ENCODE measurements at places on chromosomes 1 and 21.

DNA sequence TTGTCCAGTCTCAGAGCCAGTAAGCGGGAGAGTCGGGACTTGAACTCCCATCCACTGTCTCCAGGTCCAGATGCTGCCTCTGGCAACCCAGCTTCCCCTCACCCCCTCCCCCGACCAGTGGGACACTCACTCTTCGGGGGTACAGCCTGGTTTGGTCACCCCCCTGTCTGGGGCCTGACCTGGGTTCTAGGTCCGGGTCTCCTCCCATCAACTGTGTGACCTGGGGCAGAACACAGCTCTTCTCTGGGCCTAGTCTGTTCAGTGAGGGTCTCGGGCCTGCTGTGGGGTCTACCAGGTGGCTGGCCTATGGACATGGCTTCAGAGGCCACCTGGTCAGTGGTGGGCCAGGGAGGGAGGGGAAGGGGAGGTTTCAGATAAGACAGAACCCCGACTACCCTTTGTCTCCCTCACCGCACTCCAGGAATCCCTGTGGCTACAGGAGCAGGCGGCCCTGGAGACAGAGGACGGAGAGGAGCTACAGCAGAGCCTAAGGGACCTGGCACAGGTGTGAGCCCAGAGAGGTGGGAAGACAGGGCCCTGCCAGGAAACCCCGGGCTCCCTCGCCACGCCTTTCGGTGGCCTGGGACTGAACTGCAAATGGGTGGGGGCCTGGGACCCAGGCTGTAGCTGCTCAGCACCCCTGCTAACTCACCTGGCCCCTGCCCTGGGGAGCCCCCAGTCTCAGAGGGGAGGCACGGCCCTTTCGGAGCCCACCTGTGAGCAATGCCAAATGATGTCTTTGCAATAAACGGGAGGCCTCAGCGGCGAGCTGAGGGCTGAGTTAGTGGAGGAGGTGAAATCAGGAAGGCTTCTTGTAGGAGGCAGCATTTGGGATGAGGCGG is 4.1 kb upstream of the NBPF3 start:
- no peak for DNase-seq

DNA sequence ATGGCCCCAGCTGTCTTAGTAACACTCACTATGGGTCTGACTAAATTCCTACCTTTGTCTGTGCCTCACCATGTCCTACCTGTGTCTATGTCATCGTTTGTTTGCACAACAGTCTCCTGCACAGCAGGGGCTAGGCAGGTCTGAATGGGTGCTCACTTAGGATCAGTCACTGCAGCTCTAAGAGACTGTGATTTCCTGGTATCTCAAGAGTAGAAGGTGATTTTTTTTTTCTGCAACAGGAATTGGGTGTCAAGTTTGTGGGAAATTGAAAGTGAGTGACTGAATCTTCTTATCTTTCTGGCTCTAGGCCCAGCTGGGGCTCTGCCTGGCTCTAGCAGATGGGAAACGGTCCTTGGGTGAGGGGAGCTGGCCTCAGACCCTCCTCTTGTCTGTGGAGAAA is 46.4 kb upstream of the TRABD2B start:
- no peak for DNase-seq

DNA sequence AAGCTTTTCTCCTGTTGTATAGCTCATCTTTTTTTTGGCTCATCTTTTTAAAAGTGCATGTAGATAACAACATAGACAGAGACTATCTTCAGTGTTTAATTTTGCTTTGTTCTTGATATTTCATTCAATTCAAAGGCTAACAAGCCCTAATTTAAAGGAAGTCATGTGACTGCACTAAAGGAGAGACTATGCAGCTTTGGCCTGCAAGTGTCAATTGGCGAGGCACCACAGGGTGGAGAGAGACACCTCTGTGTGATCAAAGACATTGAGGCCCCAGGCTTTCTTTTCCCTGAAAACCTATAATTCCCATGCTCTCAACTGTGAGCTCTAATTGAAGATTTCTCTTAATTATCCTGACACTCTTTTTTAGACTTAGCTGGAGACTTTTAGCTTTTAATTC is 53.6 kb downstream of the CHODL start:
- no peak for DNase-seq

DNA sequence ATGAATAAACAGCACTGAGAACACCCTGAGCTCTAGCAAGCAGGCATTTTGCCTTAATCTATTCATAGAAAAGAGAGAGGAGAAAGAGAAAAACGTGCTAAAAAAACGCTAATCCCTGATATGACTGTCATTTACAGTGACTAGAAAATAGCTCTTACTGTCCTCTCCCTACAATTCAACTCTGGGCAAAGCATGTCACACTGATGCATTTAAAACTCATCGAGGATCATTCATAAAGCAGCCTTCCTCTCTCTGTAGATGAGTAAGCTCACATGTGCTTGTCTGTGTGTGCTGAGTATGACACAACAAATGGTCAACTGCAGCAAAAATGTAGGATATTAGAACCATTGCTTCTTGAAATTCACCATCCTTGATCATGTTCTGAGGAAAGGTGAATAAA is 109.0 kb downstream of the SGIP1 start:
- DNase-seq = no peak

- DNase-seq = no peak
These were observed 3.0 kb downstream of the KDF1 start for GRCh38 chr1:26957306-26957705.

DNA sequence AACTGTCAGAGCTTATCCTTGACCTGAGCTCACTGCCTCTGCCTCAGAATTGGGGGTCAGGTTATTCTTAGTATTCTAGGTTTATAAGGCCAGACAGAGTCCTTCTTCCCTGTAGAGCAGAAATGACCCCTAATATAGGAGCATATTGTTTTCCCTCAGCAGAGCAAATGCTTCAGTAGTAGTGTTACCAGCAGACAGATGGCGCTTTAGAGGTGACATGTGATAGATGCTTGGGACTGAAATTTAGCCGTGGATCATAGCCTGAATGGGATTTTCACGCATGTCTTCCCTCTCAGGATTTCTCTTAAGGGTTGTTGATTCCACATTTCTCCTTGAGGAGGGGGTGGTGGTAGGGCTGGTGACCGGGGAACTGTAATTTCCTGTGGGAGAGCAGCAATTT is 24.5 kb downstream of the ADARB1 start:
- DNase-seq = no peak

GRCh38 chr1:211474451-211474850 is 17.5 kb downstream of the RD3 start:
- no peak for DNase-seq

GRCh38 chr1:27451343-27451742 is 38.6 kb downstream of the WASF2 start:
- no peak for DNase-seq

DNA sequence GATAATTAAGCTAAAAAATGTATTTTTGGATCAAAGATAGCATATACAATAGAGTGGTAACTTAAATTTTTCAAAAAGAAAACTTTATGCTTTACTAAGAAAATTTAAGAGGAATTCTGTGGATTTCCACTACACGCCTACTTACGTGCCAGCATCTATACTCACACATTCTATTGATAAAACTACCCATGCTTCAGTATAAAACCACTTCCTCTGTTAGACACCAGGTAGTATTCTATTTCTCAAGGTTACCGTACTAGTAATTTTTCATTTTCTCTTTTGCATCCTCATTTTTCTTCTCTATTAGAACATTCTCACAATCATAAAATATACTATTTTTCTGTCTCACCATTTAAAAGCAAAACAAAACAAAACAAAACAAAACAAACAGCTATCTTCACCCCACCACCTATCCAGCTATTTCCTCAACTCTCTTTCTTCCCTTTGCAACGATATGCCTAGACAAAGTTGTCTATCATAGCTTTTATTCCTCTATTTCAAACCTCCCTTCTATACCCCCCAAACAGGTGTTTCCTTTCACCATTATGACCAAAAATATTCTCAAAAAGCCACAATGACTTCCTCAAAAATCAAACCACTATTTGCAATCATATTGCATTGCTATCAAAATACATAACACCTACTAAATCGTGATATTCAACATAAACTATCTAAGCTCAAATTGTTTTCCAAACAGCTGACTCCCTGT is 1652.0 kb downstream of the MRPL39 start:
- no peak for DNase-seq

DNA sequence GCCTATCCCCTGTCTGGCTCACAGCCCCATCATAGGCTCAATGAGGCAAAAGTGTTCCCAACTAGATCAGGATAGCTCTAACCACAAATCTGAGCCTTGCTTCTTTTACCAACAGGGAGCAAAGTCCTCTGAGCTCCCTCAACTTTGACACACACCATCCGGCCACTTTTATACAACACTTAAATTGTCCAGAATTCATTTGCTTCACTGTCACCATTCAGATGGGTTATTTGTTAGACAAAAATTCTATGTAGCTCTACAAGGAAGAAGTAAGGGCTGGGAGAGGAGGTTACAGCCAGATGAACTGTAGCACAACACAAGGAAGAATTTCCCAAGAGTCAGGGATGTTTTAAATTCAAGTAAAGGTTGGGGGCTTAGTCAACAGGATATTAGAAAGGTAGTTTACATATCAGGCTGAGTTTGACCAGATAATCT is 50.8 kb downstream of the TGFBR3 start:
- DNase-seq = no peak

DNA sequence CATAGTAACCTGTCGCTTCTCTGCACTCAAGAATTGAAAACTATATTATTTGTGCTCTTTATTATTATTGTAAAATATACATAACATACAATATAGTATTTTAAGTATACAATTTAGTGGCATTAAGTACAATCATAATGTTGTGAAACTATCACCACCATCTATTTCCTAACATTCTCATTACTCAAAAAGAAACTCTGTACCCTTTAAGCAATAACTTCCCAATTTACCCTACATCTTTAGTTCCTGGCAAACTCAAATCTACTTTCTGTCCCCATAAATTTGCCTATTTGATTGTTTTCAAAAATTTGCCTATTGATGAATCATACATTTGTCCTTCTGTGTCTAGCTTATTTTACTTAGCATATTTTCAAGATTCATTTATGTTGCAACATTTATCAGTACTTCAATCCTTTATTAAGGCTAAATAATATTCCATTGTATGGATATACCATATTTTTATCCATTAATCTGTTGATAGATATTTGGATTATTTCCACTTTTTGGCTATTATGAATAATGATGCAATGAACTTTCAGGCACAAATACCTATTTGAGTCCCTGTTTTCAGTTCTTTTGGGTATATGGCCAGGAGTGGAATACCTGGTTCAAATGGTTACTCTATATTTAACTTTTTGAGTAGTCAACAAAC is 99.6 kb upstream of the DMRTA2 start:
- no peak for DNase-seq

Measured in effector CD8-positive, alpha-beta T cell (primary cell).